Skeletal muscle cell (primary cell): ENCODE measurements at places on chromosomes 5 and 9.

- no peak for DNase-seq
Observed at GRCh38 chr9:98611319-98611718, 97.4 kb downstream of the GABBR2 start.

GRCh38 chr5:40962207-40962955 lies 53.1 kb downstream of the C7 start:
- DNase-seq: no peak

DNA sequence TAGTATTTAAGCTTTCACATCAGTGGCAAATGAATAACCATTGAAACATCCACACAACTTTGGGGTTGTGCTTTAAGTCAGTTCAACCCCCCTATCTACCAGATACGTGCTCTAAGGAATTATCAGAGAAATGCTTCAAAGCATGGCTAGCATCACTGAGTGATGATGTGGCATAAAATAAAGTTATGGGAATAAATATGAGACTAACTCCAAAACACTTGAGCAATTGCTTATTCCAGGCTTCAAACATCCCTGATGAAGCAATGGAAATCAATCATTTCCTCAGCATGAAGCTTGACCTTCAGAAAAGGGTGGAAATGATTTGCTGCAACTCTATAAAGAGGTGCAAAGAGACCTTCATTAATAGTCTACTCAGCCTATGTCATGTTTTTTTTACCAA lies 292.0 kb upstream of the SMC2 start:
- no peak for DNase-seq

DNA sequence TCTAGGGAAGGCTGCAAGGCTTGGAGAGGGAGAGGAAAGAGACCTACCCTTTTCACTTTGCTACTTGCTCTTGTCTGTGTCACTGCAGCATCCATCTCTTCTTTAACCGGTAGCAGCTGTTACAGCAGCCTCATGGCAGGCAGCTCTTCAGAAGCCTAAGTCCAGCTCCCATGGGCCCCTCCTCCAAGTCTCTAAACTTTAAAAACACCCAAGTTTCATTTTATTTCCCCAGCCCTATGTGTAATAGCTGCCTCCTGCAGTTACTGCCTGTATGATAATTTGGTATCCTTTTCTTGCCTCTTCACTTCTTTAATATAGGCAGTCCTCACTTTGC lies 313.1 kb upstream of the PIK3R1 start:
- no peak for DNase-seq

- DNase-seq: no peak
Observed at GRCh38 chr5:80667384-80667783, 12.6 kb upstream of the DHFR start.

- no peak for DNase-seq
Observed at GRCh38 chr5:133562554-133562953, 49.8 kb downstream of the FSTL4 start.
